ENCODE measurements at places on chromosomes 16 and 17. TPM values are rescaled to one million over a fixed set of nuclear protein-coding genes. Genes with fewer than 3 reads are reported as not detected.

DNA sequence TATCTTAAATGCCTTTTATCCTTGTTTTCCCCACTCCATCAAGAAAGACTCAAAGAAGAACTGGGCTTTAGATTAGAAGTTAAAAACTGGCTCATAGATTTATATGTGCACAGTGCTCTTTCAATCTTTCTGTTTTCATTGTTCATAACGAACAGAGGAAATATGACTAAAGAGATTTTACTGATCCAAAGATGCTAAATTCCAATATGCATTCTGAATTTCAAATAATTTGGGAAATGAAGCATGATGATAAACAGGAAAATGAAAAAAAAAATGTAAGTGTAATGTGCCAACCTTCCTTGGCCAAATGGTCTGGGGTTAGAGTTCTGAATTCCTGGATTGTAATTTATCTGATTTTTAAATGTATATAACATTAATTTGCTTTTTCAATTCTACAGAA, 25.0 kb upstream of the SMIM36 start:
- no peaks in the 10 kb centered on the region for H3K4me1 ChIP-seq
- H3K27me3 ChIP-seq, result peaks cover 6% of the 10 kb centered on the region
- no peaks in the 10 kb centered on the region for H3K36me3 ChIP-seq

- H3K4me1 ChIP-seq, result peaks cover 87% of the 10 kb centered on the region
- H3K36me3 ChIP-seq, result peaks cover 22% of the 10 kb centered on the region
- no peak overlapping the region for H3K4me3 ChIP-seq
- H3K27ac ChIP-seq, result peak overlapping the region; percentile 92
- no peak for DNase-seq
Measured at GRCh38 chr17:4232168-4232813, 31.5 kb downstream of the ANKFY1 start.

The CD300E gene
- total RNA-seq, result 0.30 TPM

DNA sequence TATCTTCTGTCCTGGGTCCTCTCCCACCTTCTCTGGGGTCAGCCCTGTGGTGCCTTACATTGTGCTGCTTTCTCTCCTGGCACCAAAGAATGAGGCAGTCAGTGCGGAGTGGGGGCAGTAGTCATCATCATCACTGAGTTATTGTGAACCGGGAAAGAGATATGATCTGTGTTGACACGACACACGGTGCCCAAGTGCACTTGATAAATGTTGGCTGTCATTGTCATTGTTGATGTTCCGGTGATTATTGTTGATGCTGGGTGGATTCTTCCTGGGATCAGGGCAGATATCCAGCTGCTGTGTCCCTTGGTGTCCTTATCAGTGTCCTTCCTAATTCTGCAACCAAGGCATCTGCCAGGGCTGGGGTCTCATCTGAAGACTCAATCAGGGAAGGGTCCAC, 121.7 kb downstream of the ABCC6 start:
- peaks cover 9% of the 10 kb centered on the region for H3K4me1 ChIP-seq
- no peak overlapping the region for H3K4me3 ChIP-seq
- H3K27ac ChIP-seq, result no peak overlapping the region
- H3K36me3 ChIP-seq, result peaks cover 41% of the 10 kb centered on the region
- H3K27me3 ChIP-seq, result no peaks in the 10 kb centered on the region
- no peak for DNase-seq

DNA sequence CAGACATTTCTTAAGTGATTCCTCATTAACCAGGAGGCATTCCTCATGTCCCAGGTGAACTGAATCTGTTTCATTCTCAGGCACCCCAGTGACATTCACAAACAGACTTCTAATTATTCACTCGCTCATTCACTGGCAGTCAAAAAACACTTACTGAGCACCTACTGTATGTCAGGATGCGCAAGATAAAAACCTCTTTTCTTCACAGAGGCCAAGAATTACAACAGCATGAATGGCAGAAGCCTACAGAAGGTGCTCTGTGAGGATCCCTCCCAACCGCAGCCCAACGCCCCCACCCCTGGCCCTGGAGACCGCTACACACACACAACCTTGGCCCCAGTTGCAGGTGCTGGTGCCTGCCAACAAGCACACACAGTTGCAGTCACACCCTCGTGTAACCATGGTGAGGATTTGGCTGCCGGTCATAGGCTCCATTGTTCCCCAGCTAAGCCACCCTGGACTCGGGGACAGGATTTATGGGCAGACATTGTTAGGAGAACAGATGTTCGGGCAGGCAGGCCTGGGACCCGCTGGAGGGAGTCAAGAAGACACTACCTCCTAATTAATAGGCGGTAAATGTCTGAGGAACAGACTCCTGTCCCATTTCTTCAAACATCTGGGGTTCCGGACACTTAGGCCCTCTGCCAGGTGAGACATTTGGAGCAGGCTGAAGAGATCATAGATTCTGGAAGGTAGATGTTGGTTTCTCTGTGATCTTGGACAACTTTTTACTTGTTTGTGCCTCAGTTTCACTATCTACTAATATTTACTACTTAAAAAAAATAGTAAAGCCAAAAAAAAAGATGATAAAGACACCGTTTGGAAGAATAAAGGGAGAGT, 43.2 kb downstream of the CUEDC1 start:
- H3K4me1 ChIP-seq, result peaks cover 84% of the 10 kb centered on the region
- H3K4me3 ChIP-seq, result peak overlapping the region; percentile 43
- peak overlapping the region; percentile 91 for H3K27ac ChIP-seq
- peak; percentile 94 for DNase-seq
- no peaks in the 10 kb centered on the region for H3K36me3 ChIP-seq

Data from left ventricle myocardium inferior (tissue), 1 donor.